ENCODE measurements at places on chromosomes 4 and X.

DNA sequence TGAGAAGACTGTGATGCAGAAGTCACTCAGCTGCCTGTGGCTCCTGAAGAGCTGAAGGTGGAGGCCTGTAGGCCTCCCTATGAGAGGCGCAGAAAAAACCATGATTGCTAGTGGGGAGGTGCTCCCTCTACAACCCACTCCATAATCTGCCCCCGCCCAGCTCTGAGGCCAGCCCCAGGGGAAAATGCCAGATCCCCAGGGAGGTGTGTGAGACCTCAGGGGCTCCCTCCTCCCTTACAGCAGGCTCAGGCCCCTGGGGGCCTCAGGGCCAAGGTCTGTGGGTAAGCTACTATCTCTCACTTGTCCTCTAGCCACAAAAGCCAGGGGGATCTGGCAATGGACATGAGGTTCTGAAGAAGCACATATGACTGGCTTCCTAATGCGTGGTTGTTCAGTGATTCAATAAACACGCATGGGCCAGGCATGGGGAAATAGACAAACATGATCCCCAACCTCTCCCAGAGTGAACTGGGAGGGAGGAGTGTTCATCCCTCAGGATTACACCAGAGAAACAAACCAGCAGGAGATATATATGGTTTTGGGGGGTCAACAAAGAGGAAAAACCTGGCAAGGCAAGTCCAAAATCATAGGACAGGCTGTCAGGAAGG, 51.0 kb upstream of the MTM1 start:
- no peak for DNase-seq

DNA sequence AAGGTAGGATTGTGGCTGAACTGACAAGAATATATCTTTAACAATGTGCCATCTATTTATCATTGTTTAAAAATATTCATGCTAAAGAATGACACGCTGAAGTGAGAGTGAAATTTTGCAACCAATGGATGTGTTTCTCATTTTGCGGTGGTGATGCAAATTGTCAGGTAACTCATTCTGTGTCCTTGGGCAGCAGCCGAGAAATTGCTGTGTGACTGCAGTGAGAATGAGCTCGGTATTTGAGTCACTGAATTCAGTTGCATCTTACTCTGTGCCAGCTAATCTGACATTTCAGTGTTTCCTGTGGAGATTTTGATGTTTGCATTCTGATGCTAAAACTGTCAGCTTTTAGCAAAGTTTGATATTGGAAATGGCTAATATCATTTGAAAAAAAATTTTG, 28.1 kb downstream of the MCUB start:
- DNase-seq = peak; percentile 37

- DNase-seq = no peak
These were observed 5.8 kb downstream of the FGFRL1 start for GRCh38 chr4:1017211-1017610.

- no peak for DNase-seq
These were observed 50.8 kb upstream of the PPP2R2C start for GRCh38 chr4:6523251-6523650.

- DNase-seq = no peak
These were observed 19.6 kb downstream of the NKX3-2 start for GRCh38 chr4:13524504-13525243.

GRCh38 chrX:72023071-72023470, 108.6 kb downstream of the RTL5 start:
- DNase-seq = no peak

- no peak for DNase-seq
These were observed 233.7 kb downstream of the PRDM5 start for GRCh38 chr4:120688791-120689190.

GRCh38 chrX:103560256-103560655, 25.1 kb upstream of the TCEAL4 start:
- no peak for DNase-seq

GRCh38 chr4:104942990-104943743, 203.5 kb upstream of the TET2 start:
- DNase-seq = no peak

DNA sequence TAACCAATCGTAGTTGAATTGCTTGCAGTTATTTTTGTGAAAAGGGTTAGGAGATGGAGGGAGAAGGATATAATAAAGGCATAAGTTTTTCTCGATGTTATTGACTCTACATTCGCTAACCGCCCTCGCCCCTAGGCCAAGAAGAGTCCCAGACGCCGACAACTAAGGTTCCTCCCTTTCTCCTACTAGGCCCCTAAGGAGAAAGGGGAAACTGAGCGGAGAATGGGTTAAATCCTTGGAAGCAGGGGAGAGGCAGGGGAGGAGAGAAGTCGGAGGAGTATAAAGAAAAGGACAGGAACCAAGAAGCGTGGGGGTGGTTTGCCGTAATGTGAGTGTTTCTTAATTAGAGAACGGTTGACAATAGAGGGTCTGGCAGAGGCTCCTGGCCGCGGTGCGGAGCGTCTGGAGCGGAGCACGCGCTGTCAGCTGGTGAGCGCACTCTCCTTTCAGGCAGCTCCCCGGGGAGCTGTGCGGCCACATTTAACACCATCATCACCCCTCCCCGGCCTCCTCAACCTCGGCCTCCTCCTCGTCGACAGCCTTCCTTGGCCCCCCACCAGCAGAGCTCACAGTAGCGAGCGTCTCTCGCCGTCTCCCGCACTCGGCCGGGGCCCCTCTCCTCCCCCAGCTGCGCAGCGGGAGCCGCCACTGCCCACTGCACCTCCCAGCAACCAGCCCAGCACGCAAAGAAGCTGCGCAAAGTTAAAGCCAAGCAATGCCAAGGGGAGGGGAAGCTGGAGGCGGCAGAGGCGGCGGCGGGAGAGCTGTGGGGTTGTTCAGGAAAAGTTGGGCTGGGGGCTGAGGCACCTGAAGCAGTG, 5.9 kb downstream of the ATOH1 start:
- no peak for DNase-seq

DNA sequence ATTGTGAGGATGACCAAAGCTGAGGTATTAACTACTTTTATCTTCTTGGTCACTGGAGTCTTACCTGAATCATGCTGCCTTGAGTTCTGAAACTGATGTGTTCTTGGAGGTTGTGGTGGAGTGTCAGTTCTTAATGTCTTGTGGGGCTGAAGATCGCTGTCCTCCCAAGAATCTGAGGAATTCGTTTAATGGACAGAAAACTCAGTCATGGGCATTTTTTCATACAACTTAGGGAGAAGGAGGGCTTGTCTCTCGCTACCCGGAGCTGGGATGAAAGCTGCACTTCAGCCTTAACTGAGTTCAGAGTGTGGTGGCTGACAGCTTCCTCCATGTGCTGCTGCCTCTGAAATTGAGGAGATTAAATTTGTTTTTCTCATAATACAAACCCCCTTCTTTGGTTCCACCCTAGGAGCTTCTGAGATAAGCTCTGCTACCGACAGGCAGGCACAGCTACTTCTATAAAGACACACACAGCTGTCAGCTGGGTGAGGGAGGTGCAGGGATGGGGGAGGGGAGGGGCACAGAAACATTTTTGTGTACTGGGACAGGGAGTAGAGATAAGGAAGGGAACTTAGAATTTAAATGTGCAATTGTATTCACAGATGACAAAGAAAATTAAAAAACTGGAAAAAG, 30.8 kb downstream of the RBBP7 start:
- DNase-seq = no peak

GRCh38 chr4:14652522-14652921, 349.8 kb upstream of the CPEB2 start:
- no peak for DNase-seq

DNA sequence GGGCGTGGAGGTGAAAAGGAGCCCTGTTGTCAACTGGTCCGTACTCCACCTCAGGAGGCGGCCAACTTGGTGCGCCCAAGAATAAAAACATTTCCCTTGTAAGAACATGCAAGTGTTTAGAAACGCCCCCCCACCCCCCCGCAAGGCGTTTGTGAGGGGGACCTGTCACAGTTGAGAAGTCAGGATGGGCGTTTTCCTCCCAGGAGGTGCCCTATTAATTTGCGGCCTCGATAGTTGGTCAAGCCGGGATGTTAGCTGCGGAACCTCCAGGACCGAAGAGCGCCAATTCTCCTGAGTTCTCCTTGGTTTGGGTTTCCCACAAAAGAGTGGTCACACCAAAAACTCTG, 651 bp upstream of the SAP30 start:
- peak; percentile 47 for DNase-seq

GRCh38 chr4:159045321-159045720, 57.6 kb upstream of the RAPGEF2 start:
- DNase-seq = no peak

- no peak for DNase-seq
These were observed 647.0 kb upstream of the PCDH7 start for GRCh38 chr4:30073011-30073710.

DNA sequence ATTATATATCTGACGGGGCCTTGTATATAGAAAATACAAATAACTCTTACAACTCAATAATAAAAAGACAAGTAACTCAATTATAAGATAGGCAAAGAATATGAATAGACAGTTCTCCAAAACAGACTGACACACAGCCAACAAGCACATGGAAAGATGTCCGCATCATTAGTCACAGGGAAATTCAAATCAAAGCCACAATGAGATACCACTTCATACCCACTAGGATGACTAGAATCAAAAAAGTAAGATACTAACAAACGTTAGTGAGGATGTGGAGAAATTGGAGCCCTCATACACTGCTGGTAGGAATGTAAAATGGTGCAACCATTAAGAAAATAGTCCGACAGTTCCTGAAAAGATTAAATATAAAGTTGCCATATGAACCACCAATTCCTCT, 115.7 kb downstream of the RCHY1 start:
- no peak for DNase-seq

DNA sequence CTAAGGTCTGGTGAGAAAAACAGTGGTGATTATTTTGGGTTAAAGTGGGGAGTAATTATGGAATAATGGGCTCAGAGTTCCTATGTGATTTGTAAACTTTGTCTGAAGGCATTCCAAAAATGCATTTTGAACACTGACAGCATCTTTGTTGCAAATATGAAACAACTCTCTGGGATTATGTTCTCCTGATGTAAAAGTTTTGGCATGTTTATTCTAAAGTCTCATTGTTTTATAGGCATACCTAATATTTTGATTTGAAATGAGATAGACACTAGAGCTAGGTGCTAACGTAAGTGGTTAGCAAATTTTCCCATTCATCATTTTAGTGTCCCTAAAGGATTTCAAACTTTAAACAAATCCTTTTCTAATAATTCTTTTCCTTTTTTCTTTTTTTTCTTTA, 140.9 kb upstream of the ANXA3 start:
- no peak for DNase-seq

GRCh38 chr4:156255230-156256007, 301.8 kb upstream of the CTSO start:
- no peak for DNase-seq

DNA sequence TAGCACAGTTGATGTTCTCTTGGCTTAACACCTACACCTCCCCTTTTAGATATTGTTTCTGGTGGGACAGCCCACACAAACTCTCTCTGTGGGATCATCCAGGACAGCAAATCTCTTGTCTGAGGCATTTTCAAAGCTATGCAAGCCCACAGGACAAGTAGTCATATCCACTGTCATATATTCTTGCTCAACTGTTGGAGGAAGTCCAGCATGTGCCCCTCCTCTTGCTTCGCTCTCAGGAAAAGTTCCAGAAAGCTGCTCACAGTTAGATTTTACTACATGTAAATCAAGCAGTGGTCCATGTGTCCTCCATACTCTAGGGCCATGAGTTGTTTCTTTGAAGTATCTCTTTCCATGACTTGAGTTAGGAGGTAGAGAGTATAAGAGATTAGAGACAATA, 260.7 kb downstream of the INPP4B start:
- DNase-seq = no peak

DNA sequence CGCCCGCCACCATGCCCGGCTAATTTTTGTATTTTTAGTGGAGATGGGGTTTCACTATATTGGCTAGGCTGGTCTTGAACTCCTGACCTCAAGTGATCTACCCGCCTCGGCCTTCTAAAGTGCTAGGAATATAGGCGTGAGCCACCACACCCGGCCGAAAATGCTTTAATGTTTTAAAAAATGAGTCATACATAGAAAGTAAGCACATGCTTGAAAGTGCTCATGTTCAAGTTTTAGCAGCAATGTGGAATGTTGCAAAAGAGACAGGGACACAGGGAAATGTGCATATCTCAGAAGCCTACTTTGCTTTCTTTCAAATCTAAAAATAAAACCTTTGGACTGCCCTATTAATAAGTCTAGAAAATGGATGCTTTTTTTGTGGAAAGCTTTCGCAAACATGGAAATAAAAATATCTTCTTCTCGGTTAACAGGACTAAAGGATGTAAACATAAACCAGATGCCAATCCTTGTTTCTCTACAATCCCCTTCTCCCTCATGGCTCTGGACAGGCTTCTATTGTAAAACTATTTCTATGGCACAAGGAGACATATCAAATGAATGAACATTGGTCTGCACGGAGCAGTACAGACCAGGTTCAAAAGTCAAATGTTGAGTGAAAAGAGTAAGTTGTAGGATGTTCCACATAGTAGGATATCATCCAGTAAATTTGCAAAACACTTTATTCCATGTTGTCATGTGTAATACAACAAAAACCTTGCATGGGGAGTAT, 15.0 kb downstream of the MECP2 start:
- no peak for DNase-seq

DNA sequence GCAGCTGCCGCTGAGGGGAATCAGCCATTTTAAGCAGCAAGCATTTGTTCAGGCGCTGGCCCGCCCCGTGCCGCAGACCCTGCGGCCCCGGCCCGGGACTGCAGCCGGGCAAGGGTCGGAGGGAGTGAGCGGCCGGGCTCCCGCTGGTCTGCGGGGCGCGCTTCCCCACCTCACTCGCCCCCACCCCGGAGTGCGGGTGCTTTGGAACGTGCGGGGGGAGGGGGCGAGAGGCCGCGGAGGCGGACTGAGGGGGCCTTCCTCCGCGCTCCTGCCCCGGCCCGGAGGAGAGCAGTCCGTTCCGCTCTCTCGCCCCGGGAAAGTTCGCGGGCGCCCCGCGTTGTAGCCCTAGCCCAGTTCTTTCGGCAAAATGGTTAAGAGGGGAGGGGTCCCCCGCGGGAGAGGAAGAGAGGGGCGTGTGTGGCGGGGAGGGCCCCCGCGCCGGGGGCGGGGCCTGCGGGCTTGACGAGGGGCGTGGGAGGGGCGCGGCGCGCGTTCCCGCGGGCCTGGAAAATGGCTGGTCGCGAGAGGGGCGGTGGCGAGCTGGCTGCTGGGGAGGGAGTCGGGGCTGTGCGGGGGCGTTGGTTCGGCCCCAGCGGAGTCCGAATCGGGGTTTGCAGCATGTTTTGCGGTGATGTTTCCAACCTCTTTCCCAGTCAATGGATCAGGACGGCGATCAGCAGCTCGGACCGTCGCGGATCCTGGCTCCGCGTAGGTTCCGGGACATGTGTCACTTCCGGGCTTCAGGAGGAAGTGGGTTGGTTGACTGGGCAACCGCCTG, 942 bp downstream of the ING2 start:
- DNase-seq = peak; percentile 86

Measured in stimulated activated CD4-positive, alpha-beta T cell treated with anti-CD3 and anti-CD28 coated beads, Interleukin-12 subunit alpha, Interleukin-12 subunit beta, amount 100 ng/mL, for 4 hours (primary cell).